ENCODE measurements at places on chromosomes 6 and 20.

- no peak for DNase-seq
- peaks cover 16% of the 10 kb centered on the region for H3K36me3 ChIP-seq
- H3K27ac ChIP-seq, result peak overlapping the region; percentile 57
- H3K4me3 ChIP-seq, result no peak overlapping the region
- peaks cover 52% of the 10 kb centered on the region for H3K4me1 ChIP-seq
- H3K27me3 ChIP-seq, result peaks cover 2% of the 10 kb centered on the region
Observed at GRCh38 chr6:32117461-32117860, 8.3 kb upstream of the TNXB start.

DNA sequence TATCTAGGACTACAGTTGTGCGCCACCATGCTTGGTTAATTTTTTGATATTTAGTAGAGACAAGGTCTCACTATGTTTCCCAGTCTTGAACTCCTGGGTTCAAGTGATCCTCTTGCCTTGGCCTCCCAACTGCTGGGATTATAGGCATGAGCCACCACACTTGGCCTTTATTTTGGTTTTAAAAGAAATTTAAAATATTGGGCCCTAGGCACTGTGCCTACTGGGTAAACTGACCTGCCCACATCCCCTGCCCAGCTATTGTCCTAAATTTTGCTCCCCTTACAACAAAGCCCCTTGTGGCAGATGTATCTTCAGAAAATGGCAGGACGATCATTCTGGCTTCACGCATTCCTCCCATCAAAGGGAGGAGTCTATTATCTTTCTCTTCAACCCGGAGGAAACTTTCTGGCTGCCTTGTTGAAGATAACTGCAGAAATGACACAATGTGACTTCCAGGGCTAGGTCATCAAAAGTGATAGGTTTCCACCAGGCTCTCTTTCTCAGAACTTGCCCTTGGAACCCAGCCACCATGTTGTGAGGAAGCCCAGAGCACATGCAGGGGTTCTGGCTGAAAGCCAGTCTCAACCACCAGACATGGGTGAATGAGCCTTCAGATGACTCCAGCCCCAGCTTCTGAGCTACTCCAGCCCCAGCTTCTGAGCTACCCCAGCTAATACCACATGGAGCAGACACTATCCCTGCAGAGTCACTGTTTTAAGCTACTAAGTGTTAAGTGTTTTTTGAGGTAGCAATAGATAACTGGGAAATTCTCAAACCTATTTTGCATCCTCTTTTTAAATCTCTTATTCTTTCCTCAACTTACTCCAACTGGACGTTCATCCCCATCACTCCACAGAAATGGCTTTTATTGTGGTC lies 4.6 kb upstream of the GUCA1B start:
- peaks cover 3% of the 10 kb centered on the region for H3K27me3 ChIP-seq
- H3K36me3 ChIP-seq, result peaks cover 4% of the 10 kb centered on the region
- peak overlapping the region; percentile 86 for H3K27ac ChIP-seq

DNA sequence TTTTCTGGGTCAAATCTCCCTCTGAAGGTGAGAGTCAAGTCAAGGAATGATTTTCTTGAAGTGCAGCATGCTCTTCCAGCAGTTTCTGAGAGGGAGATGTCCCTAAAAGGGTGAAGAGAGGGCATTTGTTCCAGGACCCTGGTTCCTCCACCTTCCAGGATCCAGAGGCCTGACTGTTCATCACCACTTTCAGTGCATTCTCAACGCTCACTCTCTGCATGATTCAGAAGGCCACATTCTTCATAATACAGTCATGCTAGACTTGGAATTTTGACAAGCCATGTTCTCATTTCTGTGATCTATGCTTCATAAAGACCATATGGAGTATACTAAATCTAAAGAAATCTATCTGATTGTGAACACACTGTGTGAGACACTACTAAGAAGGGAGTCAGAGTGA lies 85.1 kb downstream of the PDE7B start:
- DNase-seq, result peak; percentile 96
- peak overlapping the region; percentile 99 for H3K27ac ChIP-seq
- peaks cover 61% of the 10 kb centered on the region for H3K4me1 ChIP-seq
- peak overlapping the region; percentile 74 for H3K4me3 ChIP-seq
- H3K27me3 ChIP-seq, result no peaks in the 10 kb centered on the region

- H3K27me3 ChIP-seq, result peaks cover 1% of the 10 kb centered on the region
- no peak overlapping the region for H3K4me3 ChIP-seq
- peaks cover 10% of the 10 kb centered on the region for H3K36me3 ChIP-seq
- no peak for DNase-seq
Observed at GRCh38 chr20:61701802-61702201, 363.9 kb downstream of the TAF4 start.

GRCh38 chr20:41454250-41454649 lies 87.6 kb upstream of the EMILIN3 start:
- H3K27ac ChIP-seq, result no peak overlapping the region
- H3K36me3 ChIP-seq, result peaks cover 48% of the 10 kb centered on the region
- H3K4me3 ChIP-seq, result no peak overlapping the region
- H3K4me1 ChIP-seq, result peaks cover 17% of the 10 kb centered on the region
- H3K27me3 ChIP-seq, result no peaks in the 10 kb centered on the region

All from HFFc6 (cell line).